ENCODE measurements at places on chromosomes 13 and 19.

- no peak for DNase-seq
Measured at GRCh38 chr19:6832412-6832811, 55.0 kb upstream of the ADGRE1 start.

GRCh38 chr19:24074720-24075454, 12.1 kb upstream of the ZNF254 start:
- DNase-seq: no peak

DNA sequence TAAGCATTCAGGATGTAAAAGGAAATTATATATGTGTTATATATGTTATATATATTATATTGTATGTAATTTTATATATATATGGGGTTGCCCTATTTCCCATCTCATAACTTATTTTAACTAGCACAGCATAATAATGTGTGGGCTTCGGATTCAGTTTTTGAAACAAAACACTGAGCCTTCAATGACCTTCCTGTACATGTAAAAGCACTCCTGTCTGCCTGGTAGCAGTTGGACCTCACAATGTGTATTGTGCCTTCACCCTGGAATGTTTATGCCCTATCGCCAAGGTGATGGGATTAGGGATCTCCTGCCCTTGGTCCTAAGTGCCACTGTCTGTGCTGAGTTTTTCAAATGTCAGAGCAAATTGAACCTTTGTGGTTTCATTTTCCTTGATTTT, 968.8 kb downstream of the TUBA3C start:
- peak; percentile 6 for DNase-seq

GRCh38 chr19:58328999-58329398, 2.2 kb downstream of the ZSCAN22 start:
- no peak for DNase-seq

- no peak for DNase-seq
Measured at GRCh38 chr13:80250213-80250810, 90.6 kb downstream of the SPRY2 start.

DNA sequence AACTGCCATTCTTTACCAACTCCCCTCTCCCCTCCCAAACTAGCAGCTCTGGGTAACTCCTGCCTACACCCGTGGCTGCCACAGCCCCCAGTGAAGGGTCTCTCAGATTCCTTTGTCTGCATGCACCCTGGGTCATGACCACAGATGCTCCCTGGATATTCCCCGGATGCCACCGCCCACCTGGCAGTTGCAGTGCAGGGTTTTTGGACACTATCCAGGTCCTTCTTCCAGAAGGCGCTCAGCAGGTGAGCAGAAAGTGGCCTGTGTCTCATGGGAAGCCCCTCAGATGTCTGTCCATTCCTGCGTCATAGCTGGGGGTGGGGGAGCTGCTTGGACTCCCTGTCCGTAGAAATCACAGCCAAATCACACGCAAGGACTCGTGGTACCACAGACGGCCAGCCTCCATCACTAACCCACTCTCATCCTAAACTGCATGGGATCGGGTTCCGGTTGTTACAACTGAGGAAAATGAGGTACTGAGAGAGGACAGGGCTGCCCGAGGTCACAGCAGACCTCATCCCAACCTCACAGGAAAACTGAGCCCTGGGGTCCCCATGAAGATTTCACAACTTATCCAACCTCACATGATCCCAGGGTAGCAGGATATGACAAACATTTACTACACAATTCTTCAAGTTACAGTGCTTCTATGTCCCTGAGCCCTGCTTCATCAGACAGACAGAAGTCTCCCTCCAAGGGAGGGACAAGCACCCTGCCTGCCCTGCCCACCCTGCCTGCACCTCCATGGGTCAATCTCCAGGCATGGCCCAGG, 38.6 kb downstream of the ELL start:
- no peak for DNase-seq

DNA sequence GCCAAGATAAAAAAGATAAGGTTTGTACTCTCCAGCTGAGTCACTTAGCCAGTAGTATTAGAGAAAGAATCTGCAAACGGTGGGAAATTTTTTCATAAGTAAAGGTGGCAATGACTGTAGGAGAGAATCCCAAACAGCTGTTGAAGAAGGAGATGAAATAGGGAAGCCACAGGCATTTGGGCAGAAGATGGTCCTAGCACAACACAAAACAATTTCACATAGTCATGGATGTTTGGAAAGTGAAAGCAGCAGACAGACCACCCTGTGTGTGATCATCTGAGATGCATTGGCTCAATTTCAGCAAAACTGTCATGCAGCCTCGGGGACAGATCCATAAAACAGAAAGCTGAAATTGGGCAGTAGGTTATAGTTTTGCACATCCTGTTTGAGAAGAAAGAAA, 2832.4 kb downstream of the PCDH9 start:
- DNase-seq: no peak

DNA sequence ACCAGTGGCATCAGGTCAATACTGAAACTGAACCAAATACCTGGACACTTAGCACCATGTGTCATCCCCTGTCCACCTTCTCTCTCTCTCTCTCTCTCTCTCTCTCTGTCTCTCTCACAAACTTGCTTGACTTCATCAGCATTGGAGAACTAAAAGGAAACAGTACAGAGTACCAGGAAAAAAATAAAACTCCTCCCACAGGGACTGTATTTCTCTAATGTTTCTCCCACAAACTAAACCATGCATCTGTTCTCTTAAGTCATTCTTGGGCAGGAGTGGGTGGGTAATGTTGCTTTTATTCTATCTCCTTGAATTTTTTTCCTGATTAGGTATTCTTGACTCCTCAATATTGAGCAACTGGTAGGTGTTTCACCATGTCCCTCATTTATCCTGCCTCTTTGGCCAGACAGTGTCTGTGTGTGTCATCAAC, 112.9 kb upstream of the CACNA1A start:
- no peak for DNase-seq

DNA sequence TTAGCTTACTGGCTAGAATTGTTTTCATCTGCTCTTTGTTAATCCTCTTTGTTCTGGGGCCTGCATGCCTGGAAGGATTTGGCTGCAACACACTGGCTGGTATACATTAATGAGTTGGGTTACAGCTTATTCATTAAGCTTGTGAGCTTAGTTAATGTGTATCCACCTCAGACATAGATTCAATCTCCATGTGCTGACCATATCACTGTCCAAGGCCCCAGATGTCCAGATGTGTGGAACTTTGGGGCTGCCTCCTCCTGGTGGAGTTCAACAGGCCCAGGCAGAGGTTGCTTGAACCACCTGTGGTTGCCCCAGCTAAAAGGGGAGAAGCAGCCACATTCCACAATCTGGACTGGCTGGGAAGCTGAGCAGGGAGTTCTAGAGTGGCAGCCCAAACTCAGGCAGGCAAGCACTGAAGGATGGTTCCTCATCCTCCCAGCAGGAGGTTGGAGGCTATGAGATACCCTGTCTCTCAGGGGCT, 5.4 kb downstream of the DIAPH3 start:
- DNase-seq: no peak

GRCh38 chr13:110560601-110561343, 750 bp downstream of the RAB20 start:
- no peak for DNase-seq

GRCh38 chr13:94859278-94859691, 146.9 kb upstream of the SOX21 start:
- DNase-seq: no peak

- no peak for DNase-seq
Measured at GRCh38 chr13:47499358-47500150, 501.5 kb downstream of the SUCLA2 start.

DNA sequence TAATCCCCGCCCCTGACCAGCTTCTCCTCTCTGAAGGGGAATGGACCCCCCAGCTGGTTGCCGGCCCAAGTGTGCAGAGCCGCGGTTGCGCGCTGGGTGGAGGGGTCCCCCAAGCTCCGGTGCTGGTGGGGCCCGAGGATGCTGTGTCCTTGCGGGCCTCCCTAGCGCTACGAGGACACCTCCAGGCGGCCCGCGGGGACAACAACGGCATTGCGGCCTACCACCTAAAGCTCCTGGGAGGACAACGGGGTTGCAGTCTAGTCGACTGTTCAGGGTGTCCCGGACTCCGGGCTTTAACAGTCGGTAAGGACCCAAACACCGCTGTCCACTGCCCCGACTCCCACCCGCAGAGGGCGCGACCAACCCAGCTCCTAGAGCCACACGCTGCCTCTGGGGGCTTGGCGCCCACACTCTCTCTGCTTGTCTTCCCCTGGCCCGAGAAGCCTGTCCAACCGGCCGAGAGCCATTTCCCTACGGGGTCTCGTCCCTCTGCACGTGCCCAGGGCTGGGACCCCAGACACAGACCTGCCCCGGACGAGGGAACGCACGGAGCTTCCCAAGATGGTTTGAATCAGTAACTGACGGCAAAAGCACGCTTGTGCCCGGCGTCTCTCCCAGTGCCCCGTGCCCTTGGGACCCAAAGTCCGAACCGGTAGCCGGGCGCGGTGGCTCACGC, 927 bp upstream of the SDHAF1 start:
- no peak for DNase-seq

GRCh38 chr13:20377720-20378119, 145.6 kb upstream of the GJB6 start:
- DNase-seq: no peak

- peak; percentile 19 for DNase-seq
Measured at GRCh38 chr13:110676595-110677587, 29.0 kb downstream of the CARS2 start.

DNA sequence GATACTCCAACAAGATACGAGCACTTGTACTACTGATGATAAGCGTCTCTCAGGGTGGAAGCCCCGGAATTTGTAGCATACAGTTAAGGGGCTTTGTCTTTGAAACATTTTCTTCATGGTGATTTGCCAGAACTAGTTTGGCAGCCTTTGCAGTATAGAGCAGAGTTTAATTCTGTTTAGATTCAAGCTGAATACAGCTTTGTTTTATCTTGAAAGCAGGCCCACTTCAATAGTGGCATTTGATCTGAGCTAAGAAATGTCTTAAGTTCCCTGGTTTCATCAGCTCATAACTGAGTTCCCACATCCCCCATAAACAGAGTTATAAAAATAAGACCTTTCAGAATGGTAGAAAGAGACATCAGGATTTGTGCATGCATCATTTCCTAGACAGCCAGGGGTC, 125.9 kb downstream of the MIPEP start:
- no peak for DNase-seq

GRCh38 chr13:105329359-105329758, 1206.1 kb downstream of the EFNB2 start:
- DNase-seq: no peak

DNA sequence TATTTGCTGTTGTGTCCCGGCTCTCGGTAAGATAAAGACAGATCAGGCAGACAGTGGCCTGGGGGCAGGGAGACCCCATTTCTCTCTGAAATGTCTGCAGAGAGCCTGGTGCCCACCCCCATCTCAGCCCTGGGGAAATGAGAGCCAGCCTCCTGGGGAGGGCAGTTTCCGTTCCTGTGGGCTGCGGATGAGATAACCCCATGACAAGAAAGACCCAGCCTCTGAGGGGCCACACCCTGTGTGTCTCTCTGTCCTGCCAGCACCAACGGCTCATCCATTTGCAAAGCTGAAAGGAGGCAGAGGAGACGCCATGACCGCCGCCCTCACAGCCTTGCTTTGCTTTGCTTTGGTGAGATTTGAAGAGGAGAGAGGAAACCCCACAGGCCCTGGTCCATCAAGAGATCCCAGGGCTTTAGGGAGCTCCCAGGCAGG, 28.1 kb upstream of the KIR3DL3 start:
- DNase-seq: no peak

- no peak for DNase-seq
Measured at GRCh38 chr19:18171605-18172327, 1.8 kb upstream of the IFI30 start.

DNA sequence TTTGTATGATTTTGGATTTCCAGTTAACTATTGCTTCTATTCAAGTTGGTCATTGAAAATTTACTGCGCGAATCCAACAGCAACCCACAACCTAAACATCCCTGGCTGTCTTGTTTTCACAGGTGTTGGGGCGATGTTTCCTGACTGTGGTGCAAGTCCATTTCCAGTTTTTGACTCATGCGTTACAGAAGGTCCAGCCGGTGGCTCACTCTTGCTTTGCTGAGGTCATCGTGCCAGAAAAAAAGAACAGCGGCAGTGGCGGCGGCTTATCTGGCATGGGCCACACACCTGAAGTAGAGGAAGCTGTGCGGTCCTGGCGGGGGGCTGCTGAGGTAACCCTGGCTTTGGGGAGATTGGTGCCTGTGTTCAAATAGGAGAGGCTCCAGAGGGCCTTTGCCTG, 45.2 kb upstream of the GPI start:
- no peak for DNase-seq

DNA sequence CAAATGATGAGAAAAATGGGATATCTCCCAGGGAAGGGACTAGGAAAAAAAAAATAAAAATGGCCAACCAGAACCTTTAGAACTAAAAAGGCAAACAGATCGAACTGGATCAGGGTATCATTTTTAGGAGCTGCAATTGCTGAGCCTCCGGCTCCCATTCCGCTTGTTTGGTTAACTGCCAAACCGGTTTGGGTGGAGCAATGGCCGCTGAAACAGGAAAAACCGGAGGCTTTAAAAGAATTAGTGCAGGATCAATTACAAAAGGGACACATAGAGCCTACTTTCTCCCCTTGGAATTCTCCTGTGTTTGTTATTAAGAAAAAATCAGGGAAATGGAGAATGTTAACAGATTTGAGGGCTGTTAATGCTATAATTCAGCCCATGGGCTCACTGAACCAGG, 12.7 kb upstream of the ZNF443 start:
- DNase-seq: no peak

DNA sequence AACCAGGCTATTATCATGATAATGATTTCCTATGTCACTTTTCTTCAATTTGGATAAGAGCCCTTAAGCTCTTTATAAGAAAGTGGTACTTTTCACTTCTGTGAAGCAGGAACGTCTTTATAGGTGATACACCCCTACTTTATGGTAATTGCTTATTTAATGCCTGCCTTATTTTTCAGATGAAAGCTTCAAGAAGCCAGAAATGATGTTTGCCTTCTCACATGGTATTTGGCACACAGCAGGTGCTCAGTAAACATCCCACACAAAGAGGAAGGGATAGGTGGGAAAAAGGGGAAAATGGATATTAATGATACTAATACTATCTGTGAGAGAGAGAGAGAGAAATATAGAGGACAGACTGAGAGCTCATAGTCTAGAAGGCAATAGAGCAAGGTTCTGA, 29.0 kb upstream of the WASF3 start:
- no peak for DNase-seq

DNA sequence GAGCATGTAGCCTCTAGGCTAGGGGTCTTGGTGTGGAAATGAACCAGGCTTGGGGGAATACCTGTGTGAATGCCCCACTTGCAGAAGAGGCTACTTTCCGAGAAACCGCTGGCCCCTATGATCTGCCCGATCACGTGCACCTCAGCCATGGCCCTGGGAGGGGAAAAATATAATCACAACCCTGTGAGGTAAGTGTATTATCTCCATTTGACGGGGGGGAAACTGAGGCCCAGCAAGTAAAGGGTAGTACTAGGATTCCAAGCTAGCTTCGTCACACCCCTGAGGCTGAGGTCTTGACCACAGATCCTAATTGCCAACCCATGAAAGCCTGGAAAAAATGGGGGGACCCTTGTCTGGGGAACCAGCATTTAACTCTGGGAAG, 587 bp downstream of the B9D2 start:
- no peak for DNase-seq

Data from stimulated activated CD4-positive, alpha-beta T cell treated with anti-CD3 and anti-CD28 coated beads, Interleukin-4, amount 100 ng/mL, for 48 hours (primary cell).